Activated CD4-positive, alpha-beta T cell treated with anti-CD3 and anti-CD28 coated beads, Interleukin-2, amount 50 U/mL, for 24 hours (primary cell): ENCODE measurements at places on chromosomes 1 and 21.
A peak's percentile ranks its signal among the peaks of the same experiment; 100 is the strongest.

- no peak for DNase-seq
Measured at GRCh38 chr1:10324627-10325026, 74.2 kb upstream of the PGD start.

DNA sequence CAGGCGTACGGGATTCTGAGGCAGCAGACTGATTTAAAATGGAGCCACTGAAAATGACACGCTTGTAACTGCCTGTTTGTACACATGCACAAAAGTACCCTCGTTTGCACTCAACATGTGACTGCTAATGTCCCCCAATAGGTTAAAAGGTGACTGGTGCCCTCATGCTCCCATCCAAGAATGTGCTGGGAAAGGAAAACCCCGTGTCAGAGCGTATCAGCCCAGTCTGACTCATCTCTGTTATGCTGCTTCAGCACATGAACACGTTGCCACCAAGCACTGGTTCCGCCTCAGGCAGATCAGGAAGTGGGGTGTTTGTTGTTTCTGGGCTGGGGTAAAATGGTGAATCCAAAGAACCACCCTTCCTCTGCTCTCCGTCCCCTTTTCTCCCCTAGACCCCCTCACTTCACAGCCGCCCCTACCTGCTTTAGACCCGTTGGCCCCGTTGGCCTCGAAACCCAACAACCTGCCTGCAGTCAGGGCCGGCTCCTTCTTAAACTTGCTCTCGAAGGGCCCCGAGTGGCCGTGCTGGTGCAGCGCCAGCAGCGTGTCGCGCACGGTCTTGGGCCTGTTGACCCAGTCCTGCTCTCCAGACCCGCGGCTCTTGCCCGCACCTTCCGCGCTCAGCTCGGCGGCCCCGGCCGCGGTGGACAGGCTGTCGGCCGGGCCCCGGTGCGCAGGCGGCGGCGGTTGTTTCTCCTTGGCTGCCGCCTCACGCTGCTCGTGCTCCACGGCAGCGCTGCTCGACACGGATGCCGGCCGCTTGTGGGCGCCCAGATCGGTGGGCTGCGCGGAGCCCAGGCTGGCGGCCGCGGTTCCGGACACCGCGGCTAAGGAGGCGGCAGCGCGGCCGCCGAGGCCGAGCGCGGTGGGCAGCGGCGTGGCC lies 1.7 kb downstream of the IRF2BP2 start:
- DNase-seq: peak; percentile 52

- DNase-seq: no peak
Measured at GRCh38 chr1:206736878-206737728, 33.5 kb upstream of the IL19 start.

DNA sequence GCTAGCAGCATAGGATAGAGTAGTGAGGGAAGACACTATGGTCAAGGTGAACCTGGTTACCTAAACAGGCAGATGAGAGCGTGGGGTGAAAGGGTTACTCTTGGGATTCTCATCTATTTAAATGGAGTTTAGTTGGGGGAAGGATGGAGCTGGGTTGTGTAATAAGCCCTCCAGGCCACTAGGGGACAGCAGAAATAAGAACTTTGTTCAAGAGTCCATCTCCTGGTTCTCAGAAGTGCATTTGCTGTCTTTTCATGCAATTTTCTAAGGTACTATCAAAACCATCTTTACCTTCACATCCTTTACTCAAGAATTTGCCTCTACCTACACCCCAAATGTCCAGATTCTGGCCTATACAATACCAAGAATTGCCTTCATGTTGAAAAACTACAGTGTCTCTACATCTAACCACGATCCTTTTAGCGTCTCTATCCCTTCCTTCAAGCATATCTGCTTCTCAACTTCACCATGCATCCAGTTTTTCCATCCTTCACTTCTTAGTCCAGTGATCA lies 28.0 kb downstream of the SLAMF1 start:
- DNase-seq: no peak

GRCh38 chr1:10866321-10867093 lies 70.1 kb upstream of the CASZ1 start:
- DNase-seq: peak; percentile 6

- DNase-seq: no peak
Measured at GRCh38 chr1:12001996-12002493, 17.3 kb upstream of the MIIP start.

DNA sequence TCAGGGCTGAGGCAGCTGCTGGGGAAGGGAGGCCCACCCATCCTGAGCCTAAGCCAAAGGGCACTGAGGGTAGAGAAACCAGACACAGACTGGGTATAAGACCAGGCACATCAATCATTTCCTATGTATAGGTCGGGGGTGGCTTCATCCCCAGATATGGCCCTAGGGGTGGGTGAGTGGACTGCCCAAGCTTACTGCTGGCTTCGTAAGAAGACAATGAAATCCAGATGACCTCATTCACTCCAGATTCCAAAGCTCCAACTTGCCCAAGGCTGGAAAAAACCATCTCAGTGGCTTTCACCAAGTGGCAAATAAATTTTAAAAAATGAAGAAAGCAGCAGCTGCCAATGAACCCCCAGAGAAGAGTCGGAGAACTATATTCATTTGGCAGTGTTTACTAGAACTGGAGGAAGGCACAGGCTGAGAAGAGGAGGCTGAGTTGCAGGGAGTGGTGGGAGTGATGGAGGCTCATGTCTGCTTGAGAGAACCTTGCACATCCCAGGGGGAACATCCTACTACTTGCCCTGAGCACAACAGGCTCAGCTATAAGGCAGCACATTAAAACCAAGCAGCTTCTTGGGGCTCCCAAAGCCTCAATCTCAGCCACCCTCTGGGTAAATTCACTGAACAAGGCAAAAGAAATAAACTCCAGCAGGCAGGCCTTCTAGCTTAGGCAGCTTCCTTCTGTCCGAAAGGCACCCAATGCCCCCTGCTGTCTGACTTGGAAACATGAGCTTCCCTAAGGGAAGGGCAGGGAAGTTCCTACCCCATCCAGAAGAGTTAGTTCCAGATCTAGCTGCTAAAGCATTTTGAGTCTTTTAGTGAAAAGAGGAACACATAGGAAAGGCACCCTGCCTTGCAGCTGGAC lies 14.1 kb downstream of the PEA15 start:
- DNase-seq: no peak

DNA sequence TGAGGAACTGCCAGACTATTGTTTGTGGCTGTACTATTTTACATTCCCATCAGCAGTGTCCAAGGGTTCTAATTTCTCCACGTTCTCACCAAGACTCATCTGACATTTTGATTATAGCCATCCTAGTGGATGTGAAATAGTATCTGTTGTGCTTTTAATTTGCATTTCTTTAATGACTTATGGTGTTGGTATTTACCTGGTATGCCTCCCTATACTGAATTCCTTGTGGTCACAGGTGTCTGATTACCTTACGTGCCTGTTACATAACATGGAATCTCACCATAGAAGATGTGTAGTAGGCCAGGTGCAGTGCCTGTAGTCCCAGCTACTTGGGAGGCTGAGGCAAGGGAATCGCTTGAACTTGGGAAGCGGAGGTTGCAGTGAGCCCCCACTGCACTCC lies 13.5 kb downstream of the ZYG11A start:
- no peak for DNase-seq

DNA sequence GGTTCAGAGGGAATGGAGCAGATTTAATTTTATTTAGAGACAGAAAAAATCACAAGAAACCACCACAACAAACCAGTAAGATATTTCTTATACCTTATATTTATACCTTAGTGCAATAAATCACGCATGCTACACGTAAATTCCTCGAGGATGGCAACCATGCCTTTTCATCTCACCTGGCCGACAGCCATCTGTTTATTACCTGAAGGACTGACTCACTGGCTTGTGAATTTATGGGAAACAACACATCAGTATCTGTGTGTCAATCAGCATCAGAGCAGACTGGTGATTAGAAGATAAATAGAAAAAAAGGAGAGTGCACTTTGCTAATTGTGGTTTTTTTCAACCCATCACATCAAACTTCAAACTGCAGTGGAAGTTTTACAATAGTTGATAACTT lies 58.4 kb downstream of the S1PR1 start:
- DNase-seq: no peak

DNA sequence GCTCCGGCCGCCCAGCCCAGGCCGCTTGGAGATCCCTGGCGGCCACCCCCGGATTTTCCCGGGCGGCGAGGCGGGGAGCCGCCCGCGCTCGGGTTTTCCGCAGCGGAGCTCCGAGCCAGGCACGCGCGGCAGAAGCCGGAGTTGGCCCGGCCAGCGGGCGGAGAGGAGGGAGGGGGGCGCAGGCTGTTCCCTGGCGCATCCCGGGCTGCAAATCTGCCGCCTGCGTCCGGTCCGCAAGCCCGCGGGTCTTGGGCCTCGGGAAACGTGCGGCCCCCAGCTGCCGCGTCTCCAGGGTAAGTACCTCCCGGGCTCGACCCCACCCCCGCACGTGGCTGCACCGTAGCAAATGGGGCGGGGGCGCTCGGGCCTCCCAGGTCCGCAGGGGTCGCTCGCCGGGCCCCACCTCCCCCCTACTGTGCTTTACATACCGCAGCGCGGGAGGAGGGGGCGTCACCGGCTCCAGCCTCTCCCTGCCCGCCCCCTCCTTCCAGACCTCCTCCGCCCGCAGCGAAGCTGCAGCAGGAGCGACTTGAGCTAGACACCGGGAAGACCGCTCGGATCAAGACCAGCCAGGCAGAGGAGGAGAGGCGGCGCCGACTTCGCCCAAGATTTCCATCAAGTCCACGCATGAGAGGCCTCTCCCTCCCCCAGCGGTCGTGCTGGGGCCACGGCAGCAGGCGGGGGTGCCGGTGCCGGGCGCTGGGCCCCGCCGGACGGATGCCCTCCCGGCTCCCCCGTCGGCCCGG lies 1.6 kb downstream of the TMEM200B start:
- no peak for DNase-seq

- no peak for DNase-seq
Measured at GRCh38 chr1:51644533-51645197, 27.8 kb downstream of the OSBPL9 start.

- DNase-seq: no peak
Measured at GRCh38 chr1:181493166-181493565, 9.8 kb downstream of the CACNA1E start.

DNA sequence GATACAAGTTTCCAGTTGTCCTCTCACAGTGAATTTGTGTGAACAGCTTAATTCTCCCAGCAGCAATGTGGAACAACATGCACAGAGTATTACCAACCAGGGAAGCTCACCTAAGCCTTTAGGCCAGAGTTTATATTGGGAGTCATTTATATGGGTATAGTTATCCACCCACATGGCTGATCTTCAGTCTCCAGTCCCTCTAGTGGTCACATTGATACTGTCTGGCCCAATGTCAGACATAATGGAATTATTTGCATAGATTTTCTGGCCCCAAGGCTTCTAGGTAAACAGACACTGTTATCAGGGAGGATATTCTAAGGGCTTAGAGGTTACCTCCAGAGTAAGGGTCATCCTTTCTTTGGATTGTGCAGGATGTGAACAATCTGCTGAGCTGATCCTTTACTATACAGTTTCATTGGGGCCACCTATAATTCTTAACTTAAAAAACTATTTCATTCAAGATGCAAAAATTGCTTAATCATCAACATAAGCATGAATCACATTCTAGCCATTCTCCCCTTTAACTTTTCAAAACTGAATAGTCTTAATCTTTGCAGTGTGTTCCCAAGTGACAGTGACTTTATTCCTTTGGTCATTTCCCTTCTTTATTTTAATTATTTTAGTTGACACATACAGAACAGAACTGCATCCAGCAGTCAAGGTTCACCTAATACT lies 210.9 kb downstream of the LTN1 start:
- DNase-seq: no peak

DNA sequence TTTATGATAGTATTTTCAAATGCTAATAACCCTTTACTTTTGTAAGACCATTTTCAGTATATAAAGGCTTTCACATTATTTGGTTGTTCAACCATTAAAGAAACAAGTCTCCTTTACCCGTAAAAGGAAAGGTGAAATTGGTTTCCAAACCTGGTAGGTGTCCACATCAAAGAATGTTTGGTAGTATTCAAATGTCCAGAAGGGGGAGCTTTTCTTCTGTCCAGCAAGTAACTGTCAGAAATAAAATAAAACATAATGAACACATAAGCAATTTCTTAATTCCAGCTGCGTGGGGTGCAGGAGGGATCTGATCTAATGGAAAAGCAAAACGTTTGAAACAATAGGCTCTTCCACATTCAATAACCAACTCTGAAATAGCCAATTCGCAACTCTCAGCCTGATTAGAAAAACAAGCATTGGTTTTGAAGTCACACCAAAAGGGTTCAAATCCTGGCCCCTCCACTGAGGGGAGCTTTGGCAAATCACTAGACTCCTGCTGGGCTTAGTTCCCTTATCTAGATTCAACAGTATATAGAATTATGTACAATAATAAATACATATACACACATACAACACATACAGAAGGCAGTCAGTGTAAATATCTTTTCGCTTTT lies 11.0 kb downstream of the YIPF1 start:
- DNase-seq: no peak

DNA sequence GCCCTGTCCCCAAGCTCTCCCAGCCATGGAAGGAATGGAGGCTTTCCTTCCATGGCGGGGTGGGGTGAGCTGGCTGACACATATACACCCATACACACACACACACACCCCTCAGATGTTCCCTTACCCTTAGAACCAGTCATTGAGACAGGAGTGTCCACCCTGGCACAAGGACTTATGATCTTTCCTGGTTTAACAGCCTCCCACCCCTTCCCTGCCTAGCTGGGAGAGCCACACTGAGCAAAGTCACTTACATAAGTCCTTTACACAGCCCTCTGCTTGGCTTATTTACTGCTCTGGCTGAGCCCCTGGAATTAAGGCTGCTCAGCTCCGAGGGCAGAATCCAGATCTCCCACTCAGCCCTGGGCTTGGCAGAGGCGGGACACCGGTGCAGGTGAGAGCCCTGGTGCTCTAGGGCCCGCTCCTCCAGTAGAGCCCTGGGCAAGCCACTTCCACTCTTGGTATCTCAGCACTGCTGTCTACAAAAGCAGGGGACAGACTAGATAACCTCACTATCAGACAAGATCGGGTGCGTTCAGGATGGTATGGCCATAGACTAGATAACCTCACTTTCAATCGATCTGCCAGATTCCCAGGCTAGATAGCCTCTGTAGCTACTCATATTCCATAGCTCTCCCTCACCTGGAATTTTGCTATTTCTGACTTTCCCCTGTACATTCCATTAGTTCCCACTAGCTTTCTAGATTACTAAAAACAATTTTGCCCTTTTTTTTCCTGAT lies 16.7 kb downstream of the SLC6A9 start:
- no peak for DNase-seq

DNA sequence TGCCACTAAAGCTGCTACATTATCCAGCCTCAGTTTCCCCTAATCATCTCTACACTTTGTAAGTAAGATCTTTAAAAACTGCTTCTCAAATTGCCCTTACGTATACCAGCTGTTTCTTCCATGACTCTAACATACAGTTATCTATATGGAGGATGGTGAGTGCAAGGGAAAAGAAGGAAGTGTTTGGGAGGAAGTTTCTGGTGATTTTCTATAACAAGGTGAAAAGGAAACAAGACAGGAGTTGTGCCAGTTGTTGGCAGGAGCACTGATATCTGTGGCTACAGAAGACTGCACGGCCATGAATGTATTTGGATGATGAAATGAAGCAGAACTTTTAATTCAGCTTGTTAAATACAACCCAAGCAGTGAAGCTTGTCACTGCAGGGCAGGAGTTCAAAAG lies 32.3 kb upstream of the NHLH2 start:
- DNase-seq: no peak

DNA sequence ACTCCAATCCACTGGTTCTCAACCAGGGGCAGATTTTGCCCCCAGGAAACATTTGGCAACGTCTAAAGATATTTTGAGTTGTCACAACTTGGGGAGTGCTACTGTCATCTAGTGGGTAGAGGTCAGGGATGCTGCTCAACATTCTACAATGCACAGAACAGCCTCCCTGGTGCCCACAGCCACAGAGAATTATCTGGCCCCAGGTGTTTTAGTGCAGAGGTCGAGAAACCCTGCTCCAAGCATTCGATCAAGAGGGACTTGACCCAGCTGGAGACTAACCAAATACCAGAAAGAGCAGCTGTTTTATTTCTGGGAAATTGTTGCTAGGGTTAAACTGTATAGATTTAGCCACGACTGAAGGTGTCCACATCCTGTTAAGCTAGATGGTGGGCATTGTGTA lies 19.2 kb downstream of the CD247 start:
- no peak for DNase-seq
